Fibroblast of skin of back (primary cell): ENCODE measurements at places on chromosomes 13 and 19.
A peak's percentile ranks its signal among the peaks of the same experiment; 100 is the strongest.

DNA sequence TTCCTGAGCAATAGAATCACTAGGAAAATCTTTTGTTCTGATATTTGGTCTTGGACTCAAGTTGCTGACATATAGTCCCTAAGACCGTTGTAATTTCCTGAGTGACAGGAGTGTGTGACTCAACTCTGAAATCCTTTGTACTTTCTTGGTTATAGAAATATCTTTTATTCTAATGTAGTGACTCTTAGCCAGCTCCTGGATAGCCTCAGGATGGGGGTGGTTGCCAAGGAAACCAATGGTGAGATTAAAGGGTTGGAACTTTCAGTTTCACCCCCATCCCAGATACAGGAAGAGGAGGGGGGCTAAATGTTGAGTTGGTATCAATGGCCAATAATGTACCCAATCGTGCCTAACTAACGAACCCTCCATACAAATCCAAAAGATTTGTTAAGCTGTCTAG lies 41.8 kb downstream of the MBD3L2B start:
- no peak for DNase-seq

GRCh38 chr13:32142956-32143375 lies 111.4 kb downstream of the FRY start:
- DNase-seq = peak; percentile 31

DNA sequence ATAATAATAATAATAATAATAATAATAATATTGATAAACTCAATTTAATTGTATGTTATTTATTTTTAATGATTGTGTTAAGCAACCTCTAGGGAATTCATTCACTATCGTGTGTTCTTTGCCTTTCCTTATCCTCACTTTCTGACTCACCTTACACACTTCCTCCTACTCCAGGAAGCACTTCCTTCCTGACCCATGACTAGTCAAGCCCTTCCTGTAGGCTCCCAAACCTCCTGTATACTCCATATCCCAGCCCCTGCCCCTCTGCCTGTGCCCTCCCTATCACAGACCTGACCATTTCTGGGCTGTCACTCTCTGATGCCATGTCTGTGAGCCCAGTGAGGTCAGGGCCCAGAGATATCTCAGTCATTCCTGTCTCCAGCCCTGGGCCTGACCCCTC lies 7.6 kb downstream of the LGALS4 start:
- DNase-seq = no peak

DNA sequence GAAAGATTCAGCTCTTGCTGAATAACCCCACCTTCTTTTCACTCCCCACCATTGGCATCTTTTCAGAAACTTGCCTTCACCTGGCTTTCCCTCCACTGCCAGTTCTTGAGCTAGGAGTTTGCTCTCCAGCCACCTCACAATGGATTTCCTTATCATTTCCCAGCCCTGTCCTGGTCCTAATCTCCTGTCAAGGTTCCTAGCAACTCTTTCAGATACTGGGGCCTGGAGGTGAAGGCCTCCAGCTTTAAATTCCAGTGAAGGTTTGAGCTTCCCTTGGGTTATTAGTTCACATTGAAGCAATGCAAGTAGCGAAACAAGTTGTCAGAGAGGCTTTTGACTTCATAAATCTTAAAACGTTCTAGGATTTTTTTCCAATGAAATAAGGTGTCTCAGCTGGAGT lies 320.8 kb upstream of the MAB21L1 start:
- DNase-seq = no peak

- DNase-seq = no peak
Measured at GRCh38 chr13:72194523-72194922, 327.5 kb upstream of the DACH1 start.

DNA sequence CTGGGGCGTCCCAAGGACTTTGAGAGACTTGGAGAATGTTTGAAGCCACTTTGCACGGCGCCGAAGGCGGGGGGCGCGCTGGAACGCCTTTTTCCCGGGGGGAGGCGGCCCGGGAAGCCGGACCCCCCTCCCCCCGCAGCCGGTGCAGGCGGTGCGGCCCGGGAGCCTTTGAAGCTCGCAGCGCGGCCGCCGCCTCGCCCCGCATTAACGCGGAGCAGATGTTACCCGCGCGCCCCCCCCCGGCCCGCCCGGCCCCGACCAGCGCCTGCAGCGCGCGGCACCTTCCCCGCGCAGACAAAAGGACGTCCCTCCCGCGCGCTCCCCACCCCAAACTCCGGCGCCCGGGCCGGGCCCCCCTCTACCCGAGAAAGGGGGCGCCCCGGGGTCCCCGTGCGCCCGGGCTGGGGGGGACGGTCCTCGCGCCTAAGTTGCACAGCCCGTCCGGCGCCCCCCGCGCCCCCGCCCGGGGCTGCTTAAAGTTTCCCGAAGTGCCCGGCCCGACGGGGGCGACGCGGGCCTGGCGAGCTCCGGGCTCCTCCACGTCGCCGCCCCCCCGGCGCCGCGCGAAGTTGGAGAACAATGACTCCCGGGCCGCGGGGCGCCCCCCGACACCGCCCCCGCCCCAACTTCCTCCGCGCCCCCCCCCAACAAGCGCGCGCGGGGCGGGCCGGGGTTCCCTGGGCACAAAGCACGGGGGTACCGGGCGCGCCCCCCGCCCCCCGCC lies 685 bp downstream of the TCF3 start:
- DNase-seq = peak; percentile 36

DNA sequence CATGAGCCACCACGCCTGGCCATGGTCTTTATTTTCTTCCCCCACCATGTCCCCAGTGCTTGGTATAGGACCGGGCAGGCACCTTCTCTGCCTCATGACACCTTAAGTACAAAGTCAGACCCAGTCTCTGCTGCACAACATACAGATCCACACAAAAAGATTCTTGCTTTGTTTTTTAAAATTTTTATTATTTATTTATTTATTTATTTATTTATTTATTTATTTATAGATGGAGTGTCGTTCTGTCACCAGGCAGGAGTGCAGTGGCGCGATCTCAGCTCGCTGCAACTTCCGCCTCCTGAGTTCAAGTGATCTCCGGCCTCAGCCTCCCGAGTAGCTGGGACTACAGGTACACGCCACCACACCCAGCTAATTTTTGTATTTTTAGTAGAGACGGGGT lies 2.5 kb upstream of the NFIX start:
- DNase-seq = no peak

DNA sequence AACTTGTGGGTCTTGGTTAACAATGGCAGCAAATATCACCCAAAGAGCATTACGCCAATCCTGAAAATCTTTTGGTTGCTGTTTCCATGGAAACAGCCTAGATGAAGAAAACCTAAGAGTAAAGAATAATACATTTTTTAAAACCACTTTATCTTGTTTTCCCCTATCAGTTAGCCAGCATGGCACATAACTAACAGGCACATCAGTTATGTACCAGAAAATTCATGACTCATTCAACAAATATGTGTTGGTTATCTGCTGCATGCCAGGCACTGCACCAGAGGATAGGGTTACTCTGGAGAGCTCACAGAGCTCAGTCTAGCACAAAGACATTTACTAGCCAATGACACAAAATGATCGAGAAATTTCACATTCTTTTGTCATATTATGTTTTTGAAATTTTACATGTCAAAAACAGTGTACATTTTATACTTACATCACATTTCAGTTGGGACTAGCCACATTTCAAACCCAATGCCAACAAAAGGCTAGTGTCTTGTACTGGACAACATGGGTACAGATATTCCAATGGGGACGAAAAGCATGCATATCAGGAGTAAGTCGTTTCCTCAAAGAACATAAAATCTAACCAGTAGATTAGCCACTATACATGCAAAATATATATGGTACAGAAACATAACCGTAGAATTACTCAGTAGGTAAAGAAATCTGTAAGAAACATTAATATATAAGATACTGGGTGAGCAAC lies 20.3 kb downstream of the LNX2 start:
- peak; percentile 83 for DNase-seq

DNA sequence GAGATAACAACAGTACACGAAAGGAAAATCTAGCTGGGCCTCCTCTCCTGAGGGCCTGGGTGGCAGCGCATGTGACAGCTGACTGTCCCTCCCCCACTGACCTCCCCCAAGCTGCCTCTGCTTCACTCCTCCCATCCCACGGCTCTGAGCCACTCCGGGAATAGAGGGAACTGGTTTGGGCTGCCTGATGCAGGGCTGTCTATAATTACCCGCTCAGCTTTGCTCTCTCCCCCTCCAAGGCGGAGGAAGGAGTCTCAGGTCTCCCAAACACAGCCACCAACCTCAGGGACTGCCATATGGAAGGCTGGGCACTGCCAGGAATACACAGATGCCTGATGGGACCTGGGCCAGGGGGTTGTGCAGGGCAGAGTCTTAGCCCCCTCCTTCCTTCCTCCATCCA lies 7.9 kb downstream of the NAPA start:
- DNase-seq = no peak

GRCh38 chr19:14114854-14115253 lies 2.7 kb downstream of the PRKACA start:
- no peak for DNase-seq

DNA sequence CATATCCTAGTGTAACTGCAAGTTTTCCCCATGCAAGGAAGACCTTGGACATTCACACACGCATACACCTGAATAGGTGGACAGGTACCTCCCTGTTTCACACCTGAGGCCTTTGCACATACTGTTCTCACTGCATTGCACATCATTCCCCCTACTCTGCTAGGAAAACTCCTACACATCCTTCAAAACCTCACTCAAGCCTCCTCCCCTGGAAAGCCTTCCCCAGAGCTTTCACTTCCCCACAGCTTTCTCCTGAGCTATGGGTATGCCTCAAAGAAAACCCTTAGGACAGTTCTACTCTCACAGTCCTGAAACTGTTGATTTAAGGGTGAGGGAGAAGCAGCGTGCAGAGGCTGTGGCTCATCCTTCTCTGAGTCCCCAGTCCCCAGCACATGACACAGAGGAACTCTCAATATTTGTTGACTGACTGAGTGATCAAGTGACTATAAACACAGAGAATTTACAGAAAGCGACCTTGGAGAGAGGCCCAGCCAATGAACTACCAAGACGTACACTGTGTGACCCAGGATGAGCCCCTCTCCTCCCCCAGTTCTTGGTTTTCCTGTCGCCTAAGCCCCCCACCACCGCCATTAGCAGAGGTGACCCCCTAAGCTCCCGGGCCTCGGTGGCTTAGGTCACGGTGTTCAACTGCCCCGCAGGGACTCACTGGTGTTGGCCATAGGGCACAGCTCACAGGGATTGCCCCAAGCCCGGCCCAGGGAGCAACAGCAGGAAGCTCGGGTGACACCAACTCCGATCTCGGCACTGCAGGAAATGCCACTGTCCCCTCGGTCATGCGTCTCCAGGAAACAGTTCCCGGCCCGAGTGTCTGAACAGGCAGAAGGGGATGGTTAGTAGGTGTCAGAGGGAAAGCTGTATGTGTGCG lies 40.6 kb downstream of the FBN3 start:
- no peak for DNase-seq

GRCh38 chr19:7368456-7368855 lies 19.7 kb downstream of the ARHGEF18 start:
- DNase-seq = no peak

- no peak for DNase-seq
Measured at GRCh38 chr13:34413538-34414210, 528.4 kb upstream of the NBEA start.

- no peak for DNase-seq
Measured at GRCh38 chr19:38020311-38020710, 113.3 kb downstream of the SIPA1L3 start.

DNA sequence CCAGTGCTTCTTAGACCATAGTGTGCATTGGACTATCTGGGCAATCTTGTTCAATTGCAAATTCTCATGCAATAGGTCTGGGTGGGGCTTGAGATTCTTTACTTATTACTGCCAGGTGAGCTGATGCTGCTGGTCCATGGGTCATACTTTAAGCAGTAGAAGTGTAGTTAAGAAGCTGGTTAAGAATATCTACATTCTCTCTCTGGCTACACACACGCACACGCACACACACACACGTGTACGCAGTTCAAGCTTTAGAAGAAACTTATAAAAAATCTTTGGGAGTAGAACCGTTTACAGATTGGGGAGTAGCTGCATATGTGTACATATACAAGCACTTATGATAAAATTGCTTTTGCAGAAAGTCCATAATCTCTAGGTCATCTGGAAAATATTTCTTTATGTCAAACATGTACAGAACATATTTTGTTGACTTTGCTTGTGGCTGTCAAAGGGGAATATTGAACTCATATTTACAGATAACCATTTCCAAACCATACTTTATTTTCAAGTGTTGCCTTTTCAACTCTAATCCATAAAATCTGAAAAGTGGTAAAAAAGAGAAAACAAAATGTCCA lies 99.7 kb downstream of the GPC6 start:
- DNase-seq = no peak

GRCh38 chr13:38381890-38382289 lies 32.2 kb downstream of the UFM1 start:
- DNase-seq = no peak

GRCh38 chr19:6767357-6768235 lies at the start of gene SH2D3A:
Gene SH2D3A, minus strand, starts transcription at chr19:6767435. Its CDS starts 3,687 bp downstream, at chr19:6763748.
- peak; percentile 27 for DNase-seq

- DNase-seq = no peak
Measured at GRCh38 chr13:27601803-27602202, 18.5 kb downstream of the LNX2 start.

GRCh38 chr13:57739543-57740190 lies 108.1 kb downstream of the PCDH17 start:
- no peak for DNase-seq

DNA sequence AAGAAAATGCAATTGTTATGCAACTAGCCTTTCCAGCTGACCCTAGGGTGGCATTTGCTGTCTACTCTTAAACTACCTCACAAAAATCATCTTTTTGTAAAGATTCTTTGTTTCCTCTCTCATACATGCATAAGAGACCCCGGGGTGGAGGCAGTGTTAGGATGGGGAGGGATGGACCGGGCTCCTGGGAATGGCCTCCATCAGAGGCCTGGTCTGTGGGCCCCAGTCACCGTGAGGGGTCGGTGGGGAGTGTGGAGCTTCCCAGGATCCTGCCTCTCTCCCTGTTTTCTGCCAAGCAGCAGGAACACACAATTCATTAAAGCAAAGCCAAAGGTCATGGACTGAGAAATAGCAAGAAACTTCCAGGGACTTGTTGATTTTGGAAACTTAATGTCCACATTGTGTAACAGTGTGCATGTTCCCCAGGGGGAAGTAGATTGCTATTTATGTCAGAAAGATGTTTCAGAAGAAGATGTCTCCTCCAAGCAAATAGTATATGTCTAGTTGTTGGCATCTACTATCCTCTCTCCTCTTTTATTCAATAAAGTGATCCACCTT lies 241.4 kb downstream of the ENOX1 start:
- peak; percentile 39 for DNase-seq

- DNase-seq = peak; percentile 68
Measured at GRCh38 chr13:36919833-36920615, at the start of gene SMAD9. Gene SMAD9, minus strand, starts transcription at chr13:36920238. Its CDS starts 40,549 bp downstream, at chr13:36879689.

- DNase-seq = no peak
Measured at GRCh38 chr13:33260168-33261098, 25.1 kb downstream of the STARD13 start.

GRCh38 chr19:1074544-1075283 lies 7.7 kb downstream of the ARHGAP45 start:
- no peak for DNase-seq

DNA sequence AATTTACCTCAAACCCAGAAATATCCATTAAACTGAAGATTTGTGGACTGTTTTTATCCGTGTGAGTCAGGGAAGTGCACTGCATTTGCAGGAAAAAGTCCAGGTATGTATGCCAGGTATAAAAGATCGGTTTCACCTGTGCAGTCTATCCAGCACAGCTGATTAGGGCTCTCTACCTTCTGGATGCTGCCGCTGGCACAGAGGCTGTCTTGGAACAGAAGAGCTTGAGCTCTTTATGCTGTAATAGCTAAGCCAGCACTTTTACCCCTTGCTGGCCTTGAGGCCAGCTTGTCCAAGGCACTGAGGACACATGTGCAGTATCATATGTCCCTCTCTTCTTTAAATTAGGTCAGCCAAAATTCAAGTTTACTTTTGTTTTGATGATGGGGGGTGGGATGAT lies 851.0 kb downstream of the DIAPH3 start:
- no peak for DNase-seq
